Fibroblast of skin of right biceps (primary cell): ENCODE measurements at places on chromosomes 7 and 10.

GRCh38 chr10:99827936-99828335, 45.5 kb downstream of the ABCC2 start:
- DNase-seq = peak; percentile 55

DNA sequence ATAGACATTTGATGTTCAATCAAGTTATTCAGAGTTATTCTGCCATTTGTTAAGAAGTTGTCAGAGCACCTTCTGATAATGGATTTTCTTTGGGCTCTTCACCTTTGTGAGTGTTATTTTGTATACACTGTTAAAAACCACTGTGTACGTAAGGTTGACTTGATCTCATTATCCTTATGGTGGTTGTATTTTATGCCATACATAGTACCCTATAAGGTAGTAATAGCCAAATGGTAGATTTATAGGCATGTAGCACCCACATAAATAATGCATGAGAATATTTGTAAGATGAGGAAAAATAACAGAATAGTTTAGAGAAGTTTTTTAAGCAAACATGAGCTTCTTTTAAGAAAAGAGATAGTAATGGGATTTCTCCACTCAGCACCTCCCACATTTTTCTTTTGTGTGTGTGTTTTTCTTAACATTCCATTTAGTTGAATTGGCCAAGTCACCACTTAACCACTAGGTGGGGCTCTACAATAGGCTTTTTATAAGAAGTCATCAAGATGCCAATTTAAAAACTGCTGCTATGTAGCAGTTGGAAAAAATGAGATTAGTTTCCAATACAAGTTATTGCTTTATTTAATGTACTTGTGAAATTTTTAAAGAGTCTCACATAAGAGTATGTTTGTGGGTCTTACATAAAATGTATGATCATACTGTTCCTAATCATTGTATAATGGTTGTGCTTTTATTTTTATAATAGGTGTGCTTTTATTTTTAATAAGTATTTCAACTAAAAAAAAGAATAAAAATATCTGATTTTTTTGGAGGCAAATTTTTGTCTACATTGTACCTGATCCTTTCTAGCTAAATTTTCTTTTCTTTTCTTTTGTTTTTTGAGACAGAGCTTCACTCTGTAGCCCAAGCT, 41.1 kb upstream of the STMP1 start:
- peak; percentile 87 for DNase-seq

DNA sequence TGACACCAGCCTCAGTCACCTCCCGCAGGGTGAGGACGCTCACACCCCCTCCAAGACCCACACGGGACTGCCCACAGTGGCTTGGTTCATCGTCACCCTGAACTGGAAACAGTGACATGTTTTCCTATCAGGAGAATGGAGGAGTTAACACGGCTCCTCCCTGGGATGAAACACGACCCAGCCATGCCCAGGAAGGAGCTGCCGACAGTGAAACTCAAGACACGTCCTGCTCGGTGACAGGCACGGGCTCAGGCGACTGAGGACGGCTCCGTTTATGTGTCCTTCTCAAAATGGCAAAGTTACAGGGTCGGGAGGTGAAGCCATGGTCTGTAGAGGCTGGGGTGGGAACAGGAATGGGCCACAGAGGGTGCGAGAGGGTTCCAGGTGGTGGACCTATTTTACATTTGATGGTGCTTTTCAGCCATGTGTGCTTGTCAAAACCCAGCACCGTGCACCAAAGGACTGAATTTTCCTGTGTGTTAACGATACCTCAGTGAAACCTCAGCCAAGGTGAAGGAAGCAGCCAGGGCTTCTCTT, 272.4 kb downstream of the ADARB2 start:
- no peak for DNase-seq

GRCh38 chr7:96059075-96059474, 262.8 kb downstream of the SLC25A13 start:
- no peak for DNase-seq

- peak; percentile 91 for DNase-seq
Measured at GRCh38 chr10:15775513-15775912, 55.8 kb upstream of the ITGA8 start.

DNA sequence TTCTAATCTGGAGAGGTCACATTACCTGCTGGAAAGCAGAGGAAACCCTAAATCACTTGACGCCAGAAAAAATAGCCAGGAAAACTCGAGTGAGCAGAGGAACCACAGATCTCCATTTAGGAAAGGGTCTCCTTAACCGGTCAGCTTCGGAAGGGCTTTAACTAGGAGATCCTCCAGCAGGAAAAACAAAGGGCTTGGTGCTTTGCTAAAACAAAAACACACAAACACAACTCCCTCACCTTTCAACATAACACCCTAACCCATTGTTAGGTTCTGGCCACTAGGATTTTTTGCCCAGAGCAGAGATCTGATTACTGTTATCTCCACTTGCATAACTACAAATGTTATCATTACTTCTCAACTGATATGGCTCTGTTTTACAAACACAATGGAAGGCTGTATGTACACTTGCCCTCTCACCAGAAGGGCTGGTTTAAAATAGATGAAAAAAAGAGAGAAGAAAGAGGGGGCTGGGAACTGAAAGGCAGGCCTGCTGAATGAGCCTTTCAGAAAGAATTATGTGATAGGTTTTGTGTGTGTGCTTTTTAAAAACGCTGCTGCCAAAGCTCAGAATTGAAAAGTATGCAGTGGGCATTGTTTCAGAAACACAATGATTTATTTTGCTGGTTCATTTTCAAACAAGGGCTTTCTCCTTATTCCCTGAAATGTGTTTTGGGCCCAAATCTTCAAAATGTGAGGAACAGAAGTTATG, 161.5 kb downstream of the FGFR2 start:
- no peak for DNase-seq

GRCh38 chr7:131244259-131244852, 83.3 kb upstream of the MKLN1 start:
- DNase-seq = peak; percentile 97

- DNase-seq = peak; percentile 75
Measured at GRCh38 chr7:42671627-42672026, 240.2 kb downstream of the C7orf25 start.

DNA sequence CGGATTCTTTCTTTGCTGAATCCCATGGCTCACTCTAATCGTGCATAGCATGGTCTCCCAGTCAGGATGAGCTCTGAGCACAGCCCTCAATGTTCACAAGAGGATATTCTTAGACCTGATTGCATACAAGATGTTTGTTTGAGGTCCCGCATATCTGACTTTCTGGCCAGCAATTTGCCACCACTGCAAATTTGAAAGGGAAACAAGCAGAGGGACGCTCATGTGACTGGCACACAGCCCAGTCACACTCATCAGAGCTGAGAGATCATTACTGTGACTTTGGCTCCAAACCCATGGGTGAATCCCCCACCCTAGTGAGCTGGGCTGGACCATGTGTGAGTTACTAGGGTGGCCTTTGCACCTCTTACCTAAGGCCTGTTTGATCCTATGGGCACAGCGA, 9.9 kb downstream of the TAS2R41 start:
- peak; percentile 74 for DNase-seq

GRCh38 chr10:114095559-114096337, 52.1 kb downstream of the ADRB1 start:
- DNase-seq = peak; percentile 24

- peak; percentile 99 for DNase-seq
Measured at GRCh38 chr10:78255796-78256638, 222.4 kb downstream of the RPS24 start.

DNA sequence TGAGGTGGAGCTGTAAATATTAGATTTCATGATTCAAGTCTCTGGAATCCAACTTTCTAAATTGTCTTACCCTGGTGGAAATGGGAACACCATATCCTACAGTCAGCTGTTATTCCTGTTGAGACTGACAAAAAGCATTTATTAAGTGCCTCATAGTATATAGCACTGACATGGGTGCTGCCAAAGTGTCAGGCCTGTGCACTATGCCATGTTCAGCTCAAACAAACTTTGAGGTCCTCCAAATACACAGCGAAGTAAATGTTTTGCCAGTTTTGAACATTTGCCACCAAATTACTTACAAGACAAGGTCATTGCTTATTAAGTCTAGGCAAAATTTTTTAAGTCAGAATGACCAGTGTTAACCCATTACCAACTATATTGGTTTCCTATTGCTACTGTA, 162.9 kb upstream of the SLC25A13 start:
- no peak for DNase-seq

DNA sequence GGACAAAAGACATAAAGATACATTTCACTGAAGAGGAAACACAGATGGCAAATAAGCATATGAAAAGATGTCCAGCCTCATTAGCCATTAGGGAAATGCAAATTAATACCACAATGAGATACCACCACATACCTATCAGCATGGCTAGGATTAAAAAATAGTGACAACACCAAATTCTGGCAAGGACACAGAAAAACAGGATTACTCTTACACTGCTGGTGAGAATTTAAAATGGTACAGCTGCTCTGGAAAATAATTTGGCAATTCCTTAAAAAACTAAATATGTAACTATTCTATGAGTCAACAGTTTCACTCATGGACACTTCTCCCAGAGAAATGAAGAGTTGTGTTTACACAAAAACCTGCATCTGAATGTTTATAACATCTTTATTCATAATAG, 121.1 kb downstream of the C10orf90 start:
- peak; percentile 23 for DNase-seq

GRCh38 chr10:12042409-12042796, 206 bp downstream of the UPF2 start:
- DNase-seq = peak; percentile 35

- no peak for DNase-seq
Measured at GRCh38 chr10:93027508-93027907, 33.1 kb upstream of the CYP26C1 start.

DNA sequence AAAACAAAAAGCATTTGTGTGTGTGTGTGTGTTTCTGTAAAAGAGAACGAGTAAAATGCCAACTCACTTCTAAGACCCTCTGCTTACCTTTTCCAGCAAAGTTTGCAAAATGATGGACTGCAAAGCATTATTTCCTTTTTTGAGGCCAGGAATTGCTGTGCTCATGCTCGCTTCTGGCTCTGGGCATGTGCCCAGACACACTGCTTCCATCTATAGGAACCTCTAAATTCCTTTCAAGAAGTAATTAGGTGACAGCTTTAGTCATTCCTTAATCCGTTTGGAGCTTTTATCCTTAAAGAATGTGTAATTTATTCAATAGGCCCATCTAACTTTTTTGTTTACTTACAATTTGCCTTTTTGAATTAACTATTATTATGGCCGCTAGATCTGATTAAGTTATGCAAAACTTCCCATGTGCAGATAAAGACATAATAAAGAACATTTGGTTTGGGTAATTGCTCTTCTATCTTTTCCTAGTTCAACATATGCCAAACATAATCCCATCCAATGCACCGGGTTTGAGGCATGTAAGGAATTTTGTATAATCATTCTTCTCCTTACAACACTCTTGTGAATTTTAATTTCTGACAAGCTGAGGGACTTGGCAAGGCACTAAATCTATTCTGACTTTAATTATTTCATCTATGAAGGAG, 34.7 kb downstream of the A1CF start:
- DNase-seq = peak; percentile 41

GRCh38 chr7:96952974-96953391, 52.4 kb upstream of the DLX6 start:
- peak; percentile 34 for DNase-seq

DNA sequence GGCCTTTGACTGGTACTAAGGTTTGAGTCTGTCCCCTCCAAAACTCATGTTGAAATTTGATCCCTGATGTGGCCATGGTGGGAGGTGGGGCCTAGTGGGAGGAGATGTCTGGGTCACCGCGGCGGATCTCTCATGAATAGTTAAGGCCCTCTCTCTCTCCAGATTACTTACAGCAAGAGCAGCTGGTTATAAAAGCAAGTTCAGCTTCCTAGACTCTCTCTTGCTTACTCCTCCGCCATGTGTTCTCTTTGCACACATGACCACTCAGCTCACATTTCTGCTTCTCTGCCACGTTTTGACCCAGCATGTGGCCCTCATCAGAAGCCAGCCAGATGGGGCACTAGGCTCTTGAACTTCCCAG, 29.9 kb upstream of the ZMIZ1 start:
- peak; percentile 41 for DNase-seq

- DNase-seq = peak; percentile 53
Measured at GRCh38 chr10:8279598-8279997, 225.1 kb downstream of the GATA3 start.

DNA sequence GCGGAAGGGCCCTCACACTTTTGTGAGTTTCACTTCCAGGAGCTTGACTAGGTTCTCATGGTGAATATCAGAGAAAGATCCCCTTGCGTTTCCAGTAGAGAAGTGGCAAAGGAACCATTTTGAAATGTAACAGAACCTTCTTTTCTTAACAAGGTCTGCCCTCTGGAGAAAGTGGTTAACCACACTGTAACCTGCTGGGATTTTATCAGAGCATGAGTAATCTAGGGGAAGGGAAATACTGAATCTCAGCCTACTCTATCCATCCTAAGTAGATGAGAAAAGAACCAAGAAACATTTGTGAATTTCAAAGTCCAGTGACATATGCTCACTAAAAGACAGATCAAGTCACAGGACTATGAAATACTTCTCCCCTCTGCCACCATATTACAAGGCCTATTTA, 235.5 kb downstream of the ZEB1 start:
- peak; percentile 58 for DNase-seq
